ENCODE measurements at places on chromosomes 7 and 10. TPM values are rescaled to one million over a fixed set of nuclear protein-coding genes. Genes with fewer than 3 reads are reported as not detected.

DNA sequence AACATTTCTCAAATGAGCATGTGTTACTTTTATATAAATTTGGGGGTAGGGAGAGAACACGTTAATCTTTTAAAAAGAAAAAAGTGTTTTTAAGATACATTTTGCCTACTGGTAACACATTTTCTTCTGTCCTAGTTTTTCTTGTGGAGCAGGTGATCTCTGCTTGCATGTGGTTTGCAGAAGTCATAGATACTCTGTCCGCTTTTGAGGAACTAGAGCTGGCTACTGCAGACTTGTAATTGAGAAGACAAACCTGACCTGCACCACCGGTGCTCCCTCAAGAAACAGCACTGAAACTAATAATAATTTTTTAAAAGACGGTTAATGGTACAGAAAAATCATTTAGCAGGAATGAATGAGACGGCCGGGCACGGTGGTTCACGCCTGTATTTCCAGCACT lies 243.1 kb downstream of the KIAA1217 start:
- DNase-seq: no peak
- no peaks in the 10 kb centered on the region for H3K4me1 ChIP-seq
- peaks cover 58% of the 10 kb centered on the region for H3K27me3 ChIP-seq

RBP4 gene
- 2.4 TPM for total RNA-seq

DNA sequence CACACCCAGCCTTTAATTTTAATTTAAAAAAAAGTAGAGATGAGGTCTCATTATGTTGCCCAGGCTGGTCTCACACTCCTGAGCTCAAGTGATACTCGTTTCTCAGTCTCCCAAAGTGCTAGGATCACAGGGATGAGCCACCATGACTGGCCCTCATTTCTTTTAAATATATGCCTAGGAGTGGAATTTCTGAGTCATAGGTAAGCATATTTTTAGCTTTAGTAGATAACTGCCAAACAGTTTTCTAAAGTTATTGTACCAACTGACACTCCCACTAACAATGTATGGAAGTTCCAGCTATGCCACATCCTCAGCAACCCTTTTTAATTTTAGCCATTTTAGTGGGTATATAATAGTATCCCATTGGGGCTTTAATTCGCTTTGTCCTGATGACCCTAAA lies 13.8 kb upstream of the PPIF start:
- no peaks in the 10 kb centered on the region for H3K36me3 ChIP-seq
- H3K27ac ChIP-seq: no peak overlapping the region
- no peak overlapping the region for H3K4me3 ChIP-seq
- H3K27me3 ChIP-seq: no peaks in the 10 kb centered on the region
- DNase-seq: no peak
- peaks cover 42% of the 10 kb centered on the region for H3K4me1 ChIP-seq

DNA sequence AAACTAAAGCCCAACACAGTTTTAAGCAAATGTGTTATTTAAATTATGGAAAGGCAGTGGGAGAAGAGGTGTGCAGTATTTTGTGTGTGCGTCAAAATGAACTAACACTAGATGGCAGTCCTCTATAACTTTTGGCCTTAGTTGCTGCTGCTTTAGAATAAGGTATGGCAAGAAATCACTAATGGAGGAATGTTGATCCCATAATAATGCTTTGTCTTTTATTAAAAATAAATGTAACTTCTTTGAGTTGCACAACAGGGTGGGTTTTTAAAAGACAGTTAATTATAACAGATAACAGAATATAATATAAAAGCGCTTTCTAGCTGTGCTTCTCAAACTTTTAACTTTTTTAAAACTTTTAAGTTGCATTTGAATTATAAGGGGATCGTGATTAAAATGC lies 56.4 kb downstream of the BBS9 start:
- no peak overlapping the region for H3K4me3 ChIP-seq
- H3K4me1 ChIP-seq: no peaks in the 10 kb centered on the region
- no peaks in the 10 kb centered on the region for H3K27me3 ChIP-seq

DNA sequence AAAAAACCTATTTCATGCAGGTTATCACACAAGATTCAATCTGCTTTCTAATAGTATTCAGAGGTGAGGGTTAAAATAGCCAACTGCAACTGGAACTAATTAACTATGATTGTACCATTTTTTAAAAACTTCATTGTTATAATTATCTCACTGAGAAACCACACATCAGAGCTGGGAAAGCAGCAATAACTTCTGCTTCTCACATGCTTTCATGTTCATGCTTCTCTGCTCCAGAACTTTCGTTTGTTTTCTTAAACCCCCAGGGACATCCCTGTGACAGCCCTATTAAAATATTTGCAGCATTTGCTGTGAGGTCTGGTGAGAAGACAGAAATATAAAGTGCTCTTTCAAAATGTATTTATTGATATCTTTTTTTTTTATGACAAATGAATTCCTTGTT lies 389.0 kb upstream of the SORCS1 start:
- DNase-seq: no peak
- H3K4me1 ChIP-seq: no peaks in the 10 kb centered on the region
- no peak overlapping the region for H3K27ac ChIP-seq
- no peaks in the 10 kb centered on the region for H3K36me3 ChIP-seq
- no peak overlapping the region for H3K4me3 ChIP-seq
- H3K27me3 ChIP-seq: no peaks in the 10 kb centered on the region

GRCh38 chr10:13685885-13686284 lies 99.1 kb downstream of the PRPF18 start:
- H3K27me3 ChIP-seq: no peaks in the 10 kb centered on the region
- no peak for DNase-seq
- H3K27ac ChIP-seq: no peak overlapping the region
- no peaks in the 10 kb centered on the region for H3K36me3 ChIP-seq

DNA sequence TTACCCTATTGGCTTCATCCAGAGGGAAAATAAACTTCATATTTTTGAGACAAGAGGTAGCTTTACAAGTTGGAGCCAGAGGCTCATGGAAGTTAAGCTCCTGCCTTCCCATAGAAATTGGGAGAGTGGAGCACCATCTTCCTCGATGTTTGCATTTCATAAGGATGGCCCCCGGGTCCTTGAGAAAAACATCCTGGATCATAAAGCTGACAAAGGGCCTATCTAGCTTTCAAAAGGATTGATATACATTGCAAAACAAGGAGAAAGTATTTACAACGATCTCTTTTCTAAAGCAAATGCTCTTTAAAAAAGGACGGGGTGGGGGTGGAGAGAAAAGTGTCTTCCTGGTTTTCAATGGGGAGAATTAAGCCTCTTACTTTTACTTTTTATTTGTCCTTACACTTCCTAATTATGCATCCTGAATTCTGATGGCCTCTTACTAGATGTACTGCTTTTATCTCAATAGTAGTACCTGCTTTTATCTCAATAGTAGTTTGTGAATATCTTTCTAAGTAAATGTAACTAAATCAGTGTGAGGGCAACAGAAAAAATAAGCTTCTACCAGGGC lies 65.6 kb downstream of the PTPRZ1 start:
- H3K36me3 ChIP-seq: no peaks in the 10 kb centered on the region
- H3K27ac ChIP-seq: no peak overlapping the region
- no peak overlapping the region for H3K4me3 ChIP-seq
- no peaks in the 10 kb centered on the region for H3K4me1 ChIP-seq

- H3K27ac ChIP-seq: no peak overlapping the region
- DNase-seq: no peak
- H3K4me1 ChIP-seq: no peaks in the 10 kb centered on the region
- no peaks in the 10 kb centered on the region for H3K36me3 ChIP-seq
Observed at GRCh38 chr10:2618690-2619089, 448.7 kb upstream of the PFKP start.

PRKCQ gene
- 0.54 TPM for total RNA-seq

DNA sequence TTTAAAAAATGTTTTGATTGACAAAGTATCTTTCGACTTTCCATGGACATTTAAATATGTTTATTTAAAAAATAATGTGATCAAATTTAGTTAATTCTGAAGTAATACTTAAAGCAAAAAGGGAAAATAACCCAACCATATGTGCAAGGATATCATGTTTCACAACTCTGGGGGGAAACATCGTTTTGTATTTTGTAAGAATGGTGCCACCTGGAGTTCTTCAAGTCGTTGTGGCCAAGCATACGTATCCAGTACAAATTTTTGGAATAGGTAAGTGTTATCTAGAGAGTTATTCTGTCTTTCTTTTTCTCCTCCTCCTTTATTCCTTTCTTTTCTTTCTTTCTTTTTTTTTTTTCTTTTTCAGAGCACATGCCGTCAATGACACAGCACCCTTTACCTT lies 176.2 kb upstream of the CSTF2T start:
- H3K27ac ChIP-seq: no peak overlapping the region
- no peaks in the 10 kb centered on the region for H3K4me1 ChIP-seq
- no peak for DNase-seq
- H3K4me3 ChIP-seq: no peak overlapping the region
- no peaks in the 10 kb centered on the region for H3K27me3 ChIP-seq

DNA sequence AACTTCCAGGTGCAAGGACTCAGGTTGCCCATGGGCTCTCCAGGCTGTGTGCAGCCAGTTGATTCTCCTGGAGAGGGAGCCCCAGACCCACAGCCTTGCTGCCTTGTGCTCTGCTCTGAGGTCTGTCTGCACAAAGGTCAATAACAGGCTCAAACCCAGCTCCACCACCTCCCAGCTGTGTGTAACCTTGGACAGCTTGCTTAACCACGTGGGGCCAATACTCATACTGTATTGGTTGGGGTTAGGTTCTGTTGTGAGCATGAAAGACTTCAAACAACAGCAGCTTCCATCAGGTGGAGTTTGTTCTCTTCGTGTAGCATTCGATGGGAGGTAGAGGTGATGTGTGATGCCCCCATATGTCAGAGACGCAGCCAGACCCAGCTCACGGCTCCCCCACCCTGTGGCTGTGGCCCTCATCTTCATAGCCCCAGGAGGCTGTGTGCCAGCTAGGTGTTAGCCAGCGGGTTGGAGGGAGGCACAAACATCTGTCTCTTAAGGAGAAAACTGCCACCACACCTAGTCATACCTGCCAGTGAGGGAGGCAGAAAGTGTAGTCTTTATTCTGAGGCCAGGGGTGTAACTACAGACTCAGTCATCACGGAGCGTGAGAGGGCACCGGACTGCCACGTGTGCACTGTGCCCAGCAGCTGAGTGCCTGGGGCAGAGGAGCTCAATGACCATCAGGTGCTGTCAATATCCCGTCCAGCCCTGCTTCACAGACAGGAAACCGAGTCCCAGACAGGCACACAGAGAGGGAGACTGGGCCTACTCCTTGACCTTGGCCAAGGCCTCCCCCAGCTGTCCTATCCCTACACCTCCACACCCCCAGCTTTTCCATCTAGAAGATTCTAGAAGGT lies 8.1 kb upstream of the POLD2 start:
- no peaks in the 10 kb centered on the region for H3K4me1 ChIP-seq
- no peak overlapping the region for H3K27ac ChIP-seq
- H3K36me3 ChIP-seq: no peaks in the 10 kb centered on the region
- no peak for DNase-seq

GRCh38 chr7:157239571-157240270 lies 97.1 kb upstream of the DNAJB6 start:
- no peak overlapping the region for H3K4me3 ChIP-seq
- DNase-seq: no peak
- no peak overlapping the region for H3K27ac ChIP-seq
- no peaks in the 10 kb centered on the region for H3K4me1 ChIP-seq

NPY4R gene
- total RNA-seq: not detected

AMPH gene
- total RNA-seq: not detected

WDR86 gene
- not detected for total RNA-seq

- H3K4me3 ChIP-seq: no peak overlapping the region
- H3K27ac ChIP-seq: no peak overlapping the region
- no peaks in the 10 kb centered on the region for H3K4me1 ChIP-seq
- no peak for DNase-seq
- H3K27me3 ChIP-seq: no peaks in the 10 kb centered on the region
- no peaks in the 10 kb centered on the region for H3K36me3 ChIP-seq
Observed at GRCh38 chr7:142088022-142088714, 23.4 kb upstream of the MGAM2 start.

DNA sequence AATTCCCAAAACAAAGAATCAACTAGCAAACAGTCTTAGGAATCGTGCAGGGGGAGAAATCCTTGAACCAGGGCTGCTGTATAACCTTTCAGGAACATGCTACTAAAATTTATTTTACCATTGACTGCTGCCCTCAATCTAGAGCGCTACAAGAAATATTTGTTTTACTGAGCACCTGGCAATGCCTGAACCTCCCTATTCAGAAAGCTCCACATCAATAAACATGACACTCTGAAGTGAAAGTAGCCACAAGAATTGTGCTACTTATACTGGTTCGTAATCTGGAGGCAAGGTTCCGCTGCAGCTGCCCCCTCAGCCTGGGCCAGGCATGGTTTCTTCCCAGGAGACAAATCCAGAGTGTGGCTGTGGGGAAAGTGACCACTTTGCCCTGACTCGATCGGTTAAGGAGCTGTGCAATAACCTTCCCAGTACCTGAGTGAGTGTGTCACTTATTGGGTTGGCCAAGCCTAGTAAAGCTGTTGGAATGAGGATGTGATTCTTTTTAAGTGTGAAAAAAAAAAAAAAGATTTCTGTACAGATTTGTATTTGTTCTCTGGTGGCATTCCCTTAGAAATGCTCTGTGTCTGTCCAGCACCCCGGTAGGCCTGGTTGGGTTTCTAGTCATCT lies 7.7 kb downstream of the VWA2 start:
- H3K27ac ChIP-seq: no peak overlapping the region
- DNase-seq: no peak
- no peaks in the 10 kb centered on the region for H3K36me3 ChIP-seq
- no peaks in the 10 kb centered on the region for H3K4me1 ChIP-seq

SORCS3 gene
- total RNA-seq: not detected

- peaks cover 66% of the 10 kb centered on the region for H3K27me3 ChIP-seq
- no peaks in the 10 kb centered on the region for H3K36me3 ChIP-seq
- no peaks in the 10 kb centered on the region for H3K4me1 ChIP-seq
- no peak for DNase-seq
- no peak overlapping the region for H3K4me3 ChIP-seq
Observed at GRCh38 chr10:120262857-120263547, 194.0 kb upstream of the PLPP4 start.

WAPL gene
- total RNA-seq: 37.5 TPM

DNA sequence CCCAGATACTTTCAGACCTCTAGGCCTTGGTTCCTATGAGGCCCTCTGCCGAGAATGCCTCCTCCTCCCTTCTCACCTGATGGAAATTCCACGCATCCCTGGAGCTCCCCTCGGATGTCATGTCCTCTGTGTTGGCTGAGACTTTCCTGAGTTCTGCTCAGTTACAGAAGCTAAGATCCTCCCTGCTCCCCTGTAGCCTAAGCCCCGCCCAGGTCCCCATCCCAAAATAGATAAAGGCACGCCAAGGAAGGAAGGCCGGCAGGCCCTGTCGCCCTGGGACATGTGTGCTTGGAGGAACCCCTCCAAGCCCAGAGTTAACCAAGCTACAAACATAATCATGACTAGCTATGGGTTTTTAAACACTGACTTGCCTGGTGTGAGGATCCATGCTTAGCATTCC lies 123.5 kb downstream of the SORBS1 start:
- no peaks in the 10 kb centered on the region for H3K27me3 ChIP-seq
- no peak for DNase-seq
- no peak overlapping the region for H3K4me3 ChIP-seq
- no peaks in the 10 kb centered on the region for H3K36me3 ChIP-seq
- no peak overlapping the region for H3K27ac ChIP-seq

DNA sequence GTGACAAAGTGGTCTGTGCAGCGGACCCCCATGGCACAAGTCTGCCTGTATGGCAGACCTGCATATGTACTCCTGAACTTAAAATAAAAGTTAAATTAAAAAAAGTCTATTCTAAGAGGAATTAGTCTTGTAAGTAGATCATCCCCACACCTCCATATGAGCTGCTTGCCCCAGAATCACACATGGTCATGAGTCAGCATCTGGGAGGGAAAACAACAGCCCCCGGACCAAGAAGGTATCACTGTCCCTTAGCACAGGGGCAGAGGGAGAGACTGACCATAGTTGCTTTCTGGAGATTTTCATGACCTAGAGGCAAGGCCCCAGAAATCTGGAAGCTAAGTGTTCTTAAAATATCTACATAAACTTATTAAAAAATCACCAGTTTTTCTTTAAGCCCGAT lies 86.6 kb upstream of the PDK4 start:
- DNase-seq: no peak
- no peak overlapping the region for H3K27ac ChIP-seq
- no peaks in the 10 kb centered on the region for H3K36me3 ChIP-seq
- no peaks in the 10 kb centered on the region for H3K27me3 ChIP-seq
